ENCODE measurements at places on chromosomes 13 and 19.

DNA sequence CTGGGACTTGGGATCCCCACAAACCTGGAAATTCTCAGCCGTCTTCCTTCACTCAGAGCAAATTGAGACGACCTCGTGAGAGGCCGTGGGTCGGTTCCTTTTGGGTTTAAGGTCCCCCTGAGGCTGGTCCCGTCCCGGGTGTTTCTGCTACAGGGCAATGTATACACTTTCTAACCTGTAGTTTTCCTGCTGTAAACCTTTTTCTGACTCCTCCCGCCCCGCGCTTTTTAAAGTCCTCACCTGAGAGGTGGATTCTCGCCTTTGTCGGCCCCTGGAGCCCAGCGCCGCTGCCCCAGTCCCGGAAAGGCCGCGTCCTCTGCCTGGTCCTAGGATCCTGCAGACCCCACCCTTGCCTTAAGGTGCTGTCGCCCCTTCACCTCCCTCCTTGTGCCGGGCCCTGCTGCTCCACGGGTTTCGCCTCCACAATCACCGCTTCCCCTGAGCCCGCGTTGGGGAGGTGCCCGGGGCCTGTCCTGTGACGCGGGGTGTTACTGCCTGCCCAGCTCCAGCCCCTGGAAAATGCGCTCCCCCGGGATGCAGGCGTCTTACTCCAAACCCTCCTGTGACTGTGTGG, 391 bp downstream of the ZNF761 start:
- DNase-seq, result no peak

- no peak for DNase-seq
These were observed 14.3 kb downstream of the PEPD start for GRCh38 chr19:33507021-33507956.

- DNase-seq, result no peak
These were observed 33.2 kb downstream of the PAK4 start for GRCh38 chr19:39158646-39159260.

GRCh38 chr19:18086590-18087138, at the start of gene IL12RB1:
IL12RB1 (minus strand) TSS chr19:18086934; CDS start chr19:18086823, 111 bp downstream.
- no peak for DNase-seq

- no peak for DNase-seq
These were observed 82.3 kb upstream of the PDCD5 start for GRCh38 chr19:32498648-32499200.

DNA sequence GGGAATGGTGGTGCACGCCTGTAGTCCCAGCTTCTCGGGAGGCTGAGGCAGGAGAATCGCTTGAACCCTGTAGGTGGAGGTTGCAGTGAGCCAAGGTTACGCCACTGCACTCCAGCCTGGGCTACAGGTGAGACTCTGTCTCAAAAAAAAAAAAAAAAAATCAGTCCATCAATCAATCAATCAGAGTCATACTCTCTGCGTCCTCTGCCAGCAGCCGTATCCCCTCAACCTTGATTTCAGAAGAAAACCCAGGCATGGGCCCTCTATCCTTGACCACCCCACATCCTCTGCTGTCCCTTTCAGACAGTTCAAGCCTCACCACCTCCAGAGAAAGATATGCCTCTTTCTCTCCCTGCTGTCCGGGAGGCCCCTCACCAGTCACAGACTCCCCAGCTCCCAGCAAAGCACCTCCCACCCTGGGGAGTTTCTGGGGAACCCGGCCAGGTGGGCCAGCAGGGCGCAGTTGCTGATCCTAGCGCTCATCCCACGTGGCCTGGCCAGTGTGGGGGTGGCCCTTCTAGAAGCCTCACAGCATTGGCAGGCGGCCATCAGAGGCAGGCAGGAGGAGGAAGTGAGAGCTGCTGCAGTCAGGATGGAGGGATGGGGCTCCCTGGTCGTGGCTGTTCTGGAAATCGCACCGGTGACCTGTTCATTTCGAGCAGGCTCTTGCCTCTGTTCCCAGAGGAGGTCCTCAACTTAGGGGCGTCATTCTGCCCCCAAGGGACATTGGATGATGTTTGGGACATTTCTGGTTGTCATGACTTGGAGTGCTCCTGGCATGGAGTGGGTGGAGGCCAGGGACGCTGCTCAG, 10.2 kb upstream of the JSRP1 start:
- no peak for DNase-seq
